ENCODE measurements at places on chromosomes 4 and X. TPM values are rescaled to one million over a fixed set of nuclear protein-coding genes. Genes with fewer than 3 reads are reported as not detected.

DNA sequence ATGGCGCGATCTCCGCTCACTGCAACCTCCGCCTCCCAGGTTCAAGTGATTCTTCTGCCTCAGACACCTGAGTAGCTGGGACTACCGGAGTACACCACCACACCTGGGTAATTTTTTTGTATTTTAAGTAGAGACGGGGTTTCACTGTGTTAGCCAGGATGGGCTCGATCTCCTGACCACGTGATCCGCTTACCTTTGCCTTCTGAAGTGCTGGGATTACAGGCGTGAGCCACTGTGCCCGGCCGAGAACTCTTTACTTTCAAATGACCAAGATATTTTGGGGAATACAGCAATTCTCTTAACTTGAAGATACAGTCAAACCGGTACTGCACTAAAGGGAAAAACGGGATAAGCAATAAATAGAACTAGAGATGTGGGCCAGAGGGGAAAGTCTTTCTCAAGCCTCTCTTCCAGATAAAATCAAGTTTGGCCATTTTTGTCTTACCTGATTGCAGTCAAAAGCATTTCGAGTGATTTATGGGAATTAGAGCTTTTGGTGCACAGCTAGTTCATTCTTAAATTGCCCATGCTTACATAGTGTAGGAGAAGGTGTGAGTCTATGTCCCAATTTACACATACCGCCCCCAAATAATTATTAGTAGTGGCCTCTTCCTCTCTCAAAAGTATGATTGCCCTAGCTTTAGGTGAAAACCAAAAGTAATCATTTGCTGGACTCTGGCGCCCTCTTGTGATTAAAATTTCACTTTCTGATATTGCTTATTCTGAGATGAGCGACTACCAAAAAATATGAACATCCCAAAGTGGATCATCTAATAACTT, 53.2 kb upstream of the ABCG2 start:
- no peaks in the 10 kb centered on the region for H3K27me3 ChIP-seq
- DNase-seq, result no peak
- no peak overlapping the region for H3K4me3 ChIP-seq

DNA sequence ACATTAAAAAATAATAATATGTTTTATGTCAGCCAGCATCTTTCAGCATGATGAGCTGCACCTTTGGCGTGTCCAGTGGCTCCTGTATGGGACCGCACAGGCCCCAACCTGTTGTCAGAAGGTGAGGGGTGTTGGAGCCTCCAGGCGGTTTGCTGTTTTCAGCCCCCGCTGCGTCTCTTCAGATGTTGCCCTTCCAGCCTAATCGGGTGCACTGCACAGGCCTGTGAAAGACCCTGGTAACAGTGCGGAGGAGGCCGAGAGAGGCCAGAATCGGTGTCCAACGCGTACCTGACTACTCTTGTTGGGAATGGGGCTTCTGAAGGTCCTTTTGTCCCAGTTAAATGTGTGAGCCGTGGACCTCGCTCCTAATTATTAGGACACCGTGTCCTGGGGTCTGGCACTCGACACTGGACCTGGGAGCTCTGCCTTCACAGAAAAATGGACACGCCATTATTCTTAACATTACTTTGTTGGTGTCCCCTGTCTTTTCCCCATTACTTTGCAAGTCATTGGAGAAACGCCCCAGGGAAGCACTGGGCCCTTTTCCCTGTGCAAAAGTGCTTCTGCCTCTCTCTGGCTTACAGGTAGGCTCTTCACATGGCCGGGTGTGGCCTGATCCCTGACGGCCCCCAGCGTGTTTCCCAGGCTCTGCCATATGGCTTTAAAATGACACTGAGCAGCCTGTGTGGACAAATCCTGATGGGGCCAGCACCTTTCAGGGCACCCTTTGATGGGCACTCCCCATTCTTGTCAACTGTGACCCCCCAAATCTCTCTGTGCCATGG, 51.2 kb downstream of the TBC1D14 start:
- no peaks in the 10 kb centered on the region for H3K36me3 ChIP-seq
- H3K27ac ChIP-seq, result no peak overlapping the region
- no peaks in the 10 kb centered on the region for H3K4me1 ChIP-seq
- no peak overlapping the region for H3K4me3 ChIP-seq
- no peak for DNase-seq
- no peaks in the 10 kb centered on the region for H3K27me3 ChIP-seq

- DNase-seq, result no peak
- H3K27me3 ChIP-seq, result no peaks in the 10 kb centered on the region
- H3K36me3 ChIP-seq, result peaks cover 2% of the 10 kb centered on the region
These were observed 196.6 kb downstream of the PRDM5 start for GRCh38 chr4:120725639-120726580.

DNA sequence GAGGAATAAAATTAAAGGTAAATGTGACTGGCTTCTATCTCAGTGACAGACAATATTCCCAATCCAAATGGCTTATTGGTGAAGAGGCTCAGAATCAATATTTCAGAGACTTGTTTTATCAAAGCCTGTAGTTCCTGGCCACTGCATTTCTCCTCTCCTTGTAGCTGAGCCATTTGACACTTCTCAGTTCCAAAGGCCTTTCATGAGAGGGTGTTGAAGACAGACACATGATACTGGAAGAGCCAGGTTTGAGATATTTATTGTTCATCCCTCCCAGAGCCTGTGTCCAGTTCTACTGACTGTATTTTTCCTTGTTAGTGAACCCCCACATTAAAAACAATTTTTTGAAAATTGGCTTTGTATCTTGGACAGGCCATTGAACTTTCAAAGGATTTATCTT, 12.9 kb upstream of the INPP4B start:
- H3K27me3 ChIP-seq, result no peaks in the 10 kb centered on the region
- no peak overlapping the region for H3K4me3 ChIP-seq
- no peaks in the 10 kb centered on the region for H3K4me1 ChIP-seq

DNA sequence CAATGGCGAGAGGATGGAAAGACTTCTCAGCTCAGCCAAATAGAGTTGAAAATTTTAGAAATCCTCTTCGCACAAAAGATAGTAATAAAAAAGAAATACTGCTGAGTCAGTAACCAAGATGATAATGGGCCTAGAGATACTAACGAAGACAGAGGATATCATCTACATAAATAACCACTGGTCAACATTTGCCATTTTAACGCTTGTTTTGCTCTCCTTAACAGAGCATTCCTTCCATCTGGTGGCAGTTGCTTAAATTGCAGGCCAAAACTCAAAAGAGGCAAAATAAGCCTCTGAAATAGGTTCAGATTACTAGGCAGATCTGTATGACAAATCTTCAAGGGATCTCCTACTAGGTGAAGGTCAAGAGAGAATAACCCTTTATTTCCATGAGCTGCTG, 51.7 kb upstream of the MCF2 start:
- H3K27ac ChIP-seq, result no peak overlapping the region
- no peak overlapping the region for H3K4me3 ChIP-seq
- DNase-seq, result no peak

Gene IQSEC2
- 31.8 TPM for total RNA-seq

GRCh38 chr4:109803924-109804571, 2.2 kb upstream of the CFI start:
- DNase-seq, result no peak
- H3K36me3 ChIP-seq, result no peaks in the 10 kb centered on the region
- H3K27me3 ChIP-seq, result no peaks in the 10 kb centered on the region
- H3K27ac ChIP-seq, result no peak overlapping the region
- peaks cover 21% of the 10 kb centered on the region for H3K4me1 ChIP-seq
- no peak overlapping the region for H3K4me3 ChIP-seq

DNA sequence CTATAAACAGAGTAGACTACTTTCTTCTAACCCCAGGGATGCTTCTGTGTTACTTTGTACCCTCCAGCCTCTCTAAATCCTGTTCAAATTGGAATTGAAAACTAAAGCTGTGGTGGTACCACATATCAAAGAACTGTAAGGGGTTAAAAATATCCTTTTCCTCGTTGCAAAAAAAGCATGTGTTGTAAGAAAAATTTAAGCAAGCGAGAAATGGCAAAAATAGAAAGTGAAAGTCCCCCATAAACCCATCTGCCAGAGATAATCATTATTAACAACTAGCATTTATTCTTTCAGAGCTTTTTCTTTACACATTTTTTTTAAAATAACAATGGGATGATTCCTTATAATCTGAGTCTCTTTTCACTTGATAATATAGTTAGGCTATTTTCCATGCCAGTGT, 40.6 kb downstream of the TMEM164 start:
- H3K4me1 ChIP-seq, result no peaks in the 10 kb centered on the region
- H3K4me3 ChIP-seq, result no peak overlapping the region
- no peaks in the 10 kb centered on the region for H3K36me3 ChIP-seq
- H3K27ac ChIP-seq, result no peak overlapping the region
- no peaks in the 10 kb centered on the region for H3K27me3 ChIP-seq

DNA sequence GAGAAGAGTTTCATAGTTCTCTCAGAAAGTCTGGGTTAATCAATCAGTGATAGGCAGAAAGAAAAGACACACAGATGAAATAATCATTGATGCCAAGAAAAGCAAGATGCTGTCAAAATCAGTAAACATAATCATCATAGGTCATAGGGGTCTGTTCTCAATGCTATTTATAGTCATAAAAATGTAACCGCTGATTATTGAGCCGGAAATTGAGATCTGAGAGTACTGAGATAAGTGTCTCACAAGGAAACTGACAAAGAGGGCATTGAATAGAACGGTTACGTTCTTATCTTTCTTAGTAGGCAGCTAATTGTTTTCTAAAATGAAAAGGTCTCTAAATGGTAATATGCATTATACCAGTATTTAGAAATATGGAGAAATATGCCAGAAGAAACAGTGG, 1686.1 kb upstream of the AGA start:
- no peak overlapping the region for H3K4me3 ChIP-seq
- DNase-seq, result no peak
- no peaks in the 10 kb centered on the region for H3K27me3 ChIP-seq
- no peak overlapping the region for H3K27ac ChIP-seq
- no peaks in the 10 kb centered on the region for H3K4me1 ChIP-seq

Gene MAD2L1
- 3.3 TPM for total RNA-seq

- H3K27me3 ChIP-seq, result no peaks in the 10 kb centered on the region
- H3K36me3 ChIP-seq, result no peaks in the 10 kb centered on the region
- H3K27ac ChIP-seq, result no peak overlapping the region
- H3K4me3 ChIP-seq, result no peak overlapping the region
These were observed 481.6 kb upstream of the FSTL5 start for GRCh38 chr4:162645381-162645780.

Gene AGTR2
- total RNA-seq, result not detected

- H3K36me3 ChIP-seq, result no peaks in the 10 kb centered on the region
- peak overlapping the region; percentile 73 for H3K27ac ChIP-seq
- peaks cover 23% of the 10 kb centered on the region for H3K4me1 ChIP-seq
- no peak overlapping the region for H3K4me3 ChIP-seq
- H3K27me3 ChIP-seq, result no peaks in the 10 kb centered on the region
These were observed 1.0 kb upstream of the PIN4 start for GRCh38 chrX:72180539-72180938.

DNA sequence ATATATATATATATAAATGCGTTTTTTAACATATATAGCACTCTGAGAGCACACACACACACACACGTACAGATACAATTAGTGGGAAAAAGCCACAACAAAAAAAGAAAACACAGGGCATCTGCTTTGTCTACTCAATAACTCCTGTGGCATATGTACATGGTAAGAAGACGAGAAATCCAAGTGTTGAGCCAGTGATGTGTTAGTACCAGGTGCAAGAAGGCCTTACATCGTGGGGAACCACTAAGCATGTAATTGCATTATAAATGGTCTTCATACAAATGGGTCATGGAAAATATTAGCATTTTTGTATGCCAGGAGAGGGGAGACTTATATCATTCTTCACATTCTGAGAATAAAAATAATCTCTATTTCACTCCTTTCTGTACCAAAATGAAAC, 62.7 kb upstream of the FAM47B start:
- no peaks in the 10 kb centered on the region for H3K27me3 ChIP-seq
- no peaks in the 10 kb centered on the region for H3K36me3 ChIP-seq
- H3K4me1 ChIP-seq, result no peaks in the 10 kb centered on the region
- no peak overlapping the region for H3K4me3 ChIP-seq
- no peak overlapping the region for H3K27ac ChIP-seq

GRCh38 chrX:151596282-151596681, 32.8 kb downstream of the PASD1 start:
- no peak overlapping the region for H3K27ac ChIP-seq
- H3K4me3 ChIP-seq, result no peak overlapping the region
- no peaks in the 10 kb centered on the region for H3K27me3 ChIP-seq
- DNase-seq, result no peak

DNA sequence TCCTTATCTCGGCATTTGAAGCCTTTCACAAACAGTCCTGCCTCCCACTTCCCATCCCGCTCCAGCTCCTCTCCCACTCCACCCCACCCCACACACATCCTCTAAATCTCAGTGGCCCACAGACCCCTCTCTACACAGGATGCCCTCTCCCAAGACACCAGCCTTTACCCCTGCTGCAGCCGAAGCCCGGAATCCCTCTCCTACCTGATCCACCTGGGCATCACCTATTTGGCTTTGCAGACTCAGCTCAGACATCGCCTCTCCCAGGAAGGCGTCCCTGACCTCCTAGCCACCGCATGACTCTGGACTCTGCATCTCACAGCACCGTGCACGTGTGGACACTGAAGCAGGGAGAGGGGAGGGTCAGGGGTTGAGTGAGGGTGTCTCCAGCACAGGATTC, 11.5 kb downstream of the PPP2R2C start:
- H3K36me3 ChIP-seq, result no peaks in the 10 kb centered on the region
- no peaks in the 10 kb centered on the region for H3K27me3 ChIP-seq
- H3K4me3 ChIP-seq, result no peak overlapping the region
- no peak overlapping the region for H3K27ac ChIP-seq
- DNase-seq, result no peak

DNA sequence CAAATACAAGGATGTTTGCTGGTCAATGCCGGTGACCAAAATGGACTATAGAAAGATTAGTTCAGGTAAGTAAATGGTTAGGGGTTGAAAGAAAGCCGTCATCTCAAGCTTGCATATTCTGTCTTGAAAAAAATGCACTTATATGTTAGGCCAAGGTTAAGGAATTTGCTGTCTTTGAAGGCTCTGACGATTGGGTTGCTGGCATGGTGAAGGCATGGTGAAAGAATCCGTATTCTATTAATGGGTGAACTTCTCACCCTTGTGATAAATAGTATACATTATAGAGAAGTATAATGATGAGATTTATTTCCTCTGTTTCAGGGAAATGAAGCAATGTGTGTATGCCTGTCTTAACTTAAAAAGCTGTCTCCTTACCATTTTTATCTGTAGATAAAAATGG, 132.6 kb downstream of the ADGRL3 start:
- DNase-seq, result no peak
- H3K4me1 ChIP-seq, result no peaks in the 10 kb centered on the region
- no peak overlapping the region for H3K4me3 ChIP-seq

Gene GPR119
- not detected for total RNA-seq

- no peaks in the 10 kb centered on the region for H3K27me3 ChIP-seq
- H3K27ac ChIP-seq, result no peak overlapping the region
- no peaks in the 10 kb centered on the region for H3K4me1 ChIP-seq
- DNase-seq, result no peak
These were observed 21.3 kb upstream of the CLCN5 start for GRCh38 chrX:49901048-49901447.

- DNase-seq, result peak; percentile 19
- peak overlapping the region; percentile 9 for H3K4me3 ChIP-seq
- no peak overlapping the region for H3K27ac ChIP-seq
- H3K36me3 ChIP-seq, result no peaks in the 10 kb centered on the region
- H3K4me1 ChIP-seq, result no peaks in the 10 kb centered on the region
These were observed 41.3 kb upstream of the GPC3 start for GRCh38 chrX:134026565-134027311.

Data from tibial nerve (tissue), 4 donors.